Stimulated activated CD4-positive, alpha-beta T cell treated with anti-CD3 and anti-CD28 coated beads, Interleukin-4, amount 100 ng/mL, for 48 hours (primary cell): ENCODE measurements at places on chromosomes 12 and 14.

DNA sequence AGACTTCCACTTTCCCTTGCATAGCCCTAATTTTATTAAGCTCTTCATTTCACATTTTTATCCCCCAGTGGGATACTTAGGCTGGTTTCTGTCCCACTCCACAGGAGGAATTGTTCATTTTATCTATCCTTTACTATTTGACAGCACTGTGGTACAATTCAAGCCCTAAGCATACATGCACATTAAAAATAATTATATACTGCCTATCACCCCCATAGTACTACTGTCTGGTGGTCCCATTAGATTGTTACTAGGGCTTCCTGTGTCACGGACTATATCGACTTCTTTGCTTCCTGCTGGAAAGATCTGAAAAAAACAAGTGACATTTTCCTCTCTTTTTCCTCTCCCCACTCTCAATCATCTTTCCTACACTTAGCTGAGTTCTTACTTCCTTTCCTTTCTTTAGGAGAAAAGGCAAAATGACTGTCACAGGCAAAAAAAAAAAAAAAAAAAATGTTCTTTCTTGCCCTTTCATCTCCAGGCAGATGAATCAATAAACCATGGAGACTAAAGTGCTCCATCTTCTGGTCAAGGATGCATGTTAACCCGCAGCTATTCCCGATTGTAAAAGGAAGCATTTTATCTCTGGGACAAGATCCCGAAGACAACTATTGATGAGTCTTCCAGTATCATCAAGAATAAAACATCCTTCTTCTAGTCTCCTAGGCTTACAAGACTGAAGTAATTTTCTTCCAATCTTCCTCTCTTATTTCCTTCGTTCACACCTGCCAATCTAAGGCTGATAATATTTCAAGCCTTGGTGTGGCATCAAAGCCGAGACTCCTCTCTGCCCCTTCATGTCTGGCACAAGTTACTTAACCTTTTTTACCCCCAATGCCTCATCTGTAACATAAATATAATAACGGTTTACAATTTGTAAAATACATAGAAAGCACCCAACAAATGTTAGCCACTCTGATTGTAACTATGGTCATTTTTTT, 94.4 kb upstream of the PLEKHG7 start:
- DNase-seq, result no peak

DNA sequence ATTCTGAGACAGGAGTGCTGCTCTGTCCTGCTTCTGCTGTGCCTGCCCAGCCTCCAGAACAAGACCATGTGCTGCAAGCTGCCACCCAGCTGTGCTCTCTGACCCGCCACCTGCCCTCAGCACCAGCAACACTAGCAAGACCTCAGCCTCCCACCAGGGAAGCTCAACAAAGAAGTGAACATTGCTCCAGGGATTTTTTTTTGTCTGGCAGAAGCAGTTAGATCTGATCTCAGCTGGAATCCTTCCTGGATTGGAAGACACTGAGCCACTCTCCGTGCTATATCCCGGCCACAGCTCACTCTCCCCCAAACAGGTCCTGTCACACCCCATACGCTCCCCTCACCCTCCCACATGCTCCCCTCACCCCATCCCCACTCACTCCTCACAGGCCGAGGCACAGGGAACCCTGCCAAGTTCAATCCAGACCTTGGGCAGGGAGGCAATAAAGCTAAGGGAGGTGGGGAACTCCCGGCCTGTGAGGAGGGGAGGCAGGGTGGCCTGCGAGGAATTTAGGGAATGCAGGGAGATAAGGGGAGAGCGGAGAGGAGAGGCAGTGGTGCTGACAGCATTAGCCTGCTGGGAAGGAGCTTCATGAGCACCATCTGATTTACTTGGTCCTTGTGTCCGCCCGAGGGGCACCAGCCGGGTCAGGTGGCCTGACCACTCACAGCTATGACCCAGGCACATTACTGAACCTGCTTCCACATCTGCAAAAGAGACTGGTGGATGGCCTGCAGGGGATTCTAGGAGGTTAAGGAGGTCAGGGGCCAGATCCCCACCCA, 29.7 kb downstream of the CCDC85C start:
- no peak for DNase-seq

GRCh38 chr14:61652526-61653262, 42.6 kb upstream of the HIF1A start:
- no peak for DNase-seq

DNA sequence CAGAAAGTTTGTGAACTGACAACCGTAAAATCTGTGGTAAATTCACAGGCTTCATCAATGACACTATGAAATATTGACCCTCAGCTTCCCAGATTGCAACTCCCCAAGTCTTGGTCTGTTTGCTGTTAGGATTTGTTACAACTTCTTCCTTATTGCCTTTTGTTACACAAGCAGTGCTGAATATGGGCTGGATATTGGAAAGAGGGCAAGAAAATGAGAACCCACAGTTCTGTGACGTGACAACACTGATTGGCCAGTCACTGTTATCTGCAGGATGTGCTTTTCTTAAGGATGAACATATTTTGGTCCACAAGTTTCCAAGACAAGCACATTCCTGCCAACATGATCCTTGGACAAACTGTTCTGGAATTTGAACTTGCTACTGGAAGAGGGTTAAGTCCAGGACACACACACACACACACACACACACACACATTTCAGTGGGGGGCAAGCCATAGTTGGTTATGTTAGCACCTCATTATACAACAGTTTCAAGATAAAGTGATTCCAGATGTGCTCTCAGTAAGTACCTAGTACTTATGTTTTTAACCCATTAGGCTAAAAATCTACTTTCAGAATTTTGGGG, 16.6 kb upstream of the SLC38A2 start:
- DNase-seq, result no peak

- DNase-seq, result no peak
Measured at GRCh38 chr12:109230193-109230592, 78.9 kb downstream of the FOXN4 start.
